ENCODE measurements at places on chromosomes 3 and 15. TPM values are rescaled to one million over a fixed set of nuclear protein-coding genes. Genes with fewer than 3 reads are reported as not detected.

GRCh38 chr3:113251817-113252216 is 40.5 kb downstream of the BOC start:
- peaks cover 2% of the 10 kb centered on the region for H3K27me3 ChIP-seq
- no peak for DNase-seq
- no peaks in the 10 kb centered on the region for H3K36me3 ChIP-seq
- H3K4me3 ChIP-seq, result no peak overlapping the region
- no peaks in the 10 kb centered on the region for H3K4me1 ChIP-seq
- no peak overlapping the region for H3K27ac ChIP-seq

DNA sequence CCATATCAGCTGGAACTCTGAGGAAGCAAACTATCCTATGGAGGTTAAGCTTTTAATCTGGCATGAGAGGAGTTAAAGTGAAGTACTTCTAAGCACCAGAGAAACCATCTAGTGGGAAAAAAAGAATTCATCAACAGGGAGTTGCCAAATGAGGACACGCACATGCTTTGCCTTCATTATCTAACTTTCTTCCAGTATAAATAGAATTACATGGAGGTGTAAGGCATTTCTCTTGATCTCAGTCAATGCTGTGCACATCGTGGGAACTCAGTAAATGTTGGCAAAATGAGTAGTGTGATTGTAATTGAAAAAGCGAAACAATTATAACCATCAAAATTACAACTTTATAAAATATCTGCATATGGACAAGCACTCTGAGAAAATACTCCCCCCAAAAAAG is 8.0 kb upstream of the GSK3B start:
- no peak overlapping the region for H3K27ac ChIP-seq
- DNase-seq, result no peak
- peaks cover 2% of the 10 kb centered on the region for H3K4me1 ChIP-seq

The CLASP2 gene
- 11.2 TPM for polyA plus RNA-seq

The SMCO1 gene
- not detected for polyA plus RNA-seq

The RBMS3 gene
- polyA plus RNA-seq, result not detected

- no peaks in the 10 kb centered on the region for H3K36me3 ChIP-seq
- no peak overlapping the region for H3K4me3 ChIP-seq
- H3K4me1 ChIP-seq, result no peaks in the 10 kb centered on the region
- DNase-seq, result no peak
- H3K27ac ChIP-seq, result no peak overlapping the region
- peaks cover 3% of the 10 kb centered on the region for H3K27me3 ChIP-seq
Observed at GRCh38 chr3:184672977-184673870, 38.6 kb downstream of the MAGEF1 start.

- peaks cover 41% of the 10 kb centered on the region for H3K4me1 ChIP-seq
- H3K4me3 ChIP-seq, result peak overlapping the region; percentile 93
- H3K36me3 ChIP-seq, result no peaks in the 10 kb centered on the region
- H3K27ac ChIP-seq, result peak overlapping the region; percentile 93
- DNase-seq, result no peak
- H3K27me3 ChIP-seq, result peaks cover 11% of the 10 kb centered on the region
Observed at GRCh38 chr15:55407498-55408011, 604 bp downstream of the CCPG1 start.

- peaks cover 72% of the 10 kb centered on the region for H3K4me1 ChIP-seq
- H3K27ac ChIP-seq, result peak overlapping the region; percentile 25
- no peak for DNase-seq
- peaks cover 15% of the 10 kb centered on the region for H3K27me3 ChIP-seq
- H3K36me3 ChIP-seq, result no peaks in the 10 kb centered on the region
Observed at GRCh38 chr15:90004671-90005070, 3.5 kb downstream of the ZNF710 start.

GRCh38 chr3:169283951-169284350 is 379.6 kb downstream of the MECOM start:
- H3K36me3 ChIP-seq, result no peaks in the 10 kb centered on the region
- no peak overlapping the region for H3K27ac ChIP-seq
- DNase-seq, result no peak
- H3K4me3 ChIP-seq, result no peak overlapping the region

The TMEM40 gene
- 7.0 TPM for polyA plus RNA-seq

DNA sequence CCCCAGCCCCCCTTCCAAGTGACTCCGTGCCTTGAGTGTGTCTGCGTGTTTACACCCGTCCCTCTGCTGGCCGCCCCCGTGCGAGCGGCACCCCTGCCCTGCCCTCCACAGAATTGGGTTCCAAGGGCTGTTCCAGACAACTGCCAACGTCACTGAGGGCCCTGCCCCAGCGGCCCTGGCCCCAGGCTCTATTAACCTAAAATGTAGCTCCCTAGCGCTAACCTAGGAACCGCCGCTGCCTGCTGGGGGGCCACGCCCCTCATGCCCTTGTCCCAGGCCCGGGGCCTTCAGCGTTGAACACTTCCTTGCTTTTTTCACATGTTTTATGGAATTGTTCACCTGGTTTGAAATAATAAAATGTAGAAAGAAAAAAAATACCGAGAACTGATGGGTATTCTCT is 10.0 kb upstream of the SEMA3B start:
- H3K4me3 ChIP-seq, result no peak overlapping the region
- peaks cover 12% of the 10 kb centered on the region for H3K4me1 ChIP-seq
- H3K36me3 ChIP-seq, result peaks cover 7% of the 10 kb centered on the region

The ALG1L2 gene
- polyA plus RNA-seq, result 0.83 TPM

- DNase-seq, result no peak
- H3K4me1 ChIP-seq, result no peaks in the 10 kb centered on the region
- no peak overlapping the region for H3K27ac ChIP-seq
- no peaks in the 10 kb centered on the region for H3K36me3 ChIP-seq
- H3K27me3 ChIP-seq, result peaks cover 4% of the 10 kb centered on the region
- no peak overlapping the region for H3K4me3 ChIP-seq
Observed at GRCh38 chr3:2802429-2802828, 307.7 kb downstream of the IL5RA start.

GRCh38 chr3:56711344-56711743 is 28.3 kb upstream of the TASOR start:
- no peak for DNase-seq
- peaks cover 19% of the 10 kb centered on the region for H3K4me1 ChIP-seq
- H3K27me3 ChIP-seq, result peaks cover 10% of the 10 kb centered on the region

- no peak overlapping the region for H3K4me3 ChIP-seq
- DNase-seq, result no peak
- peaks cover 6% of the 10 kb centered on the region for H3K4me1 ChIP-seq
- no peak overlapping the region for H3K27ac ChIP-seq
Observed at GRCh38 chr15:80679167-80679803, 15.8 kb upstream of the ABHD17C start.

DNA sequence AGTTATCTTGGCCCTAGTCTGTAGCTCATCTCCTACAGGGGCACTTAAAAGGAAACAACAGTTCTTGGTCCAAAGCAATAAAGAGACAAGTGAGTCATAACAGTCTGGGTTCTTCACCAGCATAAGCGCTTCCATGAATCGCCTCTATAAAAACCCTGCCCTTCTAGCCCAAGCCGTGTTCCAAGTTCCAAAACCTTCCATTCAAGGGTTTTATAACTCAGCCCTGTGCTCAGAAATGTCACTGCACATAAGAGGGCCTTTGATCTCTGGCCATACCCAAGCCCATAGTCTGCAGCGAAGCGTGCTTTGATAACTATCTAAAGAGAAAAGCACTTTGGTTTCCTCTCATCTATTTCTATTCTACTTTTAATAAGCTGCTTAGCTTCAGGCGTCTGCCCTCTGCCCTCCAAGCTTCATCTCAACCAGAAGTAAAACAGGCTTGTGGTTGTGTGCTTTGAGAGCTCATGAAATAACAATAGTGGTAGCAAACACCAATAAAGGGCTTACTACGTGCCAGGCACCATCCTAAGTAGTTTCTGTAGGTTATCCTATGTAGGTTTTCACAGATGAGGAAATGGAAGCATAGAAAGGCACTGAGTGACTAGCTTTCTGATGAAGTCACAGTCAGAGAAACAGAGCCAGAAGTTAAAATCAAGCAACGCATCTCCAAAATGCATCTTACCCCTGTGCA is 64.0 kb upstream of the AKAP13 start:
- no peaks in the 10 kb centered on the region for H3K36me3 ChIP-seq
- no peak for DNase-seq
- H3K27me3 ChIP-seq, result peaks cover 2% of the 10 kb centered on the region
- H3K4me1 ChIP-seq, result peaks cover 8% of the 10 kb centered on the region
- no peak overlapping the region for H3K4me3 ChIP-seq

The RPL39L gene
- polyA plus RNA-seq, result 15.3 TPM

- peaks cover 32% of the 10 kb centered on the region for H3K4me1 ChIP-seq
- H3K36me3 ChIP-seq, result no peaks in the 10 kb centered on the region
- no peak overlapping the region for H3K4me3 ChIP-seq
Observed at GRCh38 chr3:151276038-151276686, 2.2 kb downstream of the P2RY14 start.

GRCh38 chr3:42001777-42002176 is 39.9 kb upstream of the ULK4 start:
- no peak overlapping the region for H3K27ac ChIP-seq
- H3K36me3 ChIP-seq, result peaks cover 5% of the 10 kb centered on the region
- peaks cover 2% of the 10 kb centered on the region for H3K27me3 ChIP-seq
- no peak for DNase-seq
- H3K4me1 ChIP-seq, result no peaks in the 10 kb centered on the region
- no peak overlapping the region for H3K4me3 ChIP-seq

- no peak overlapping the region for H3K27ac ChIP-seq
- no peak overlapping the region for H3K4me3 ChIP-seq
- no peak for DNase-seq
- no peaks in the 10 kb centered on the region for H3K27me3 ChIP-seq
- H3K36me3 ChIP-seq, result peaks cover 46% of the 10 kb centered on the region
- peaks cover 10% of the 10 kb centered on the region for H3K4me1 ChIP-seq
Observed at GRCh38 chr15:73564255-73564654, 68.9 kb downstream of the NPTN start.

- no peaks in the 10 kb centered on the region for H3K36me3 ChIP-seq
- DNase-seq, result no peak
Observed at GRCh38 chr15:62280625-62281024, 115.5 kb upstream of the C2CD4B start.

The CCDC54 gene
- not detected for polyA plus RNA-seq

DNA sequence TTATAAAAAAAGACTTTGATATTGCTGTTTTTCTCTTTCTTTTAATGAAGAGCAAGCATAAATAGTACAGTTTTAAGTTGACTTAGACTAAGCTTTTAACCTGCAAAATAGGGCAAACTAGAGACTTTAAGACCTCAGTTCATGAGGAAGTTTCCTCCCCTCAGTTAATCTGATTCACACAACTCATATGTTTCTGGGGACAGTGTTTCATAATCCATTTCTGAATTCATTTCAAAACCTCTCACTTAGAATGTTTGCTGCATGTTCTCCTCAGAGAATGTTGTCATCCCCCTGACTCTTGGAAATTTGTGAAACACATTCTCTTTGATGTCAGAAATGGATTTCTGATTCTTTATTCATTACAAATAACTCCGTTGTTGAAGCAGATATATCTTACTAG is 79.3 kb upstream of the SKOR1 start:
- H3K4me1 ChIP-seq, result peaks cover 13% of the 10 kb centered on the region
- DNase-seq, result no peak
- H3K36me3 ChIP-seq, result peaks cover 4% of the 10 kb centered on the region
- H3K27ac ChIP-seq, result no peak overlapping the region

The ANO10 gene
- polyA plus RNA-seq, result 9.9 TPM

The GORASP1 gene
- polyA plus RNA-seq, result 5.4 TPM

The LRRIQ4 gene
- polyA plus RNA-seq, result not detected

The CMTM8 gene
- polyA plus RNA-seq, result 1.8 TPM

The INKA1 gene
- polyA plus RNA-seq, result not detected

- no peak overlapping the region for H3K4me3 ChIP-seq
- peaks cover 6% of the 10 kb centered on the region for H3K27me3 ChIP-seq
- DNase-seq, result no peak
- no peak overlapping the region for H3K27ac ChIP-seq
- no peaks in the 10 kb centered on the region for H3K36me3 ChIP-seq
- peaks cover 44% of the 10 kb centered on the region for H3K4me1 ChIP-seq
Observed at GRCh38 chr15:70240082-70240481, 142.4 kb upstream of the TLE3 start.

DNA sequence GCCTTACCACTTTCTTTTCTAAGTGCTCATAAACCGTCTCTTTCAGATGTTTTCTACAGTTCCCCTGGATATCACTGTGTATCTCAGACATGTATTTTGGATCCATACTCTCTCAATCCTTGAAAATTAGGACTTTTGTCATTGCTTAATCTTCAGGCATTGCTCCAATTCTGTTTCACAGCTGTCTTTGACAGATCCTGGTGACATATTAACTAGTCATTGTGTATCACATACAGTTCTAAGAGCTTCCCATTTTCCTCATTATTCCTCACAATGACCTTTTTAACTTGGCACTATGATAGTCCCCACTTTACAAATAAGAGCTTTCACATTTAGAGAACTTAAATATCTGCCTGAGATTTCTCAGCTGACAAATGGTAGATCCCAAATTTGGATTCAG is 151.7 kb downstream of the CLSTN2 start:
- no peaks in the 10 kb centered on the region for H3K36me3 ChIP-seq
- H3K27ac ChIP-seq, result no peak overlapping the region
- H3K27me3 ChIP-seq, result peaks cover 4% of the 10 kb centered on the region
- no peaks in the 10 kb centered on the region for H3K4me1 ChIP-seq
- no peak for DNase-seq
- no peak overlapping the region for H3K4me3 ChIP-seq

The CYP11A1 gene
- polyA plus RNA-seq, result not detected

- no peak overlapping the region for H3K4me3 ChIP-seq
- H3K4me1 ChIP-seq, result no peaks in the 10 kb centered on the region
- no peaks in the 10 kb centered on the region for H3K27me3 ChIP-seq
- no peak for DNase-seq
Observed at GRCh38 chr3:77412021-77412438, 372.1 kb downstream of the ROBO2 start.
